Myocyte (in vitro differentiated cells): ENCODE measurements at places on chromosomes 2 and 18. TPM values are rescaled to one million over a fixed set of nuclear protein-coding genes. Genes with fewer than 3 reads are reported as not detected.
A peak's percentile ranks its signal among the peaks of the same experiment; 100 is the strongest.

DNA sequence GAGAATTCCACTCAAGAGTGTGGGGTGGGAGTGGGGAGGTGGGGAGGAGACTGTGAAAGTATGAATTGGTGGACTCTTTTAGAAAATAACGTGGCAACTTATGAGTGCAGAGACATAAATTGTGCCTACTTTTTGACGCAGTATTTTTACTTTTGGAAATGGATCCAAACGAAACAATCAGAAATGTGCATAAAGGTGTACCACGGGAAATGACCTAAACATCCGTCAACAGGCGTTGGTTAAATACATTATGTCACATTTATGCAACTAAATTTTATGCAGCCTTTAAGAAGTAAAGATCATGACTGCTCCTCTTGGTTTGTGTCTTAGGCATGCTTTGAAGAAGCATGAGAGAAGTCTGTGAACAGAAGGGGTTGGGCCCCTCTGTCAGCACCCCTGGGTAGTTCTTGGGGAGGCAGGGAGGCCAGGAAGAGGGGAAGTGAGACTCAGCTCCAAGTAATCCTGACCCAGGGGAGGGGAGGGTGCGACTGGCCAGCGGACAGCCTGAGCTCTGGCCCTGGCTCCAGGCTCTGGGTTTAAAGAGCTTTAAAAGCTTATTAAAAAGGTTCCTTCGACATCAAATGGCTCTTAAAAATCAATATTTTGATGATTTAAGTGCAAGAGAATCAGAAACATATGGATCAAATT lies 126.4 kb upstream of the HAAO start:
- no peak for DNase-seq

DNA sequence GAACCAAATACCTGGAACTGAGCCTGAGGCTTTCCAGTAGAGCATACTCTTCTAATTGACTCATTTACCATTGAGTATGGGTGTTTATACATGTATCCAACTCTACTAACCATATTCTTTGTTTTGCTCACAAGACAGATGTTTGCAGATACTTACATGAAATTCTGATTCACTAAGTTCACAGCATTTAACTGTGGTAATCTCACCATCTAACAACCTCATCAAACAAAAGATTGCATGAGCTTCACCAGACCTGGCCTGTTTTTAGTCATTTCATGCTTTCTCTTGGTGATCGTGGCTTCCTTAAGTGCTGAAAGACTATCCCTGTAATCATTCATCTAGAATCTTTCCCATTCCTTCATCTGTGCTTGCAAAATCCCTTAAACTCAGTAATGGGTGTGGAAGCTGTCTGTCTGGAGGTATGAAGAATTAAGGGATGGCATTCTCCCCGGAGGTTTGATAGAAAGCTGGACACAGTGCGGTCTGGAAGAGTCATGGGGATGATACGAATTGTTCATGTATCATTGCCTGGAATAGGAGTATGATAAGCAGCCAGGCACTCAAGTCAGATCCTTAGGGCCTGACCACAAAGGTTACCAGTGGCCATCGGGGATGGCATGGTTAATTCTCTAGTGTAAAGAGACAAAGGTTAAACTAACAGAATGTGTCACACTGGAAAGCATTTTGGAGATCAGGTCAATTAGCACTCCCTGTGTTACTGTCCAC lies 42.0 kb upstream of the IL1R1 start:
- peak; percentile 76 for DNase-seq

DNA sequence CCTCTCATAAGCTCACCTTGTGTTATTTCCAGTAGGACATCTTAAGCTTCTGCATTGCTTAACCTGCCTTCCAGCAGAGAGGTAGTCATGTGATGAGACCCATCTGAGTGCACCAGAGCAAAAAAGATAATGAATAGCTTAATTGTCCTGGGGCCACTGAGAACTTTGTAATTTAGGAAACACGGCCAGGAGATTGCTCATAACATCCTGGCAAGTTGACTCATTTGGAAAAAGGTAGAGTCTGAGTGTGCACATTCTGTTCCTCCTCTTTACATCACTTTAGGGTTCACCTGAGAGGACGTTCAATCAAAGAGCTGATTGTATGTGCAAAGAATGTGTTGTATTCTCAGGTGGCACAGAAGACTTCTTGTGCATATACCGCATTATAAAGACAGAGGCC lies 830.2 kb upstream of the SOX11 start:
- DNase-seq: no peak

- peak; percentile 49 for DNase-seq
These were observed 133.3 kb downstream of the DNAH6 start for GRCh38 chr2:84649487-84650142.

- DNase-seq: no peak
These were observed 74.6 kb upstream of the LRATD1 start for GRCh38 chr2:14557916-14558315.

- DNase-seq: no peak
These were observed 101.2 kb downstream of the DLGAP1 start for GRCh38 chr18:4353853-4354418.

GRCh38 chr2:196804381-196804780 lies 4.8 kb downstream of the C2orf66 start:
- DNase-seq: no peak

ZBTB7C gene
- total RNA-seq: 16.4 and 26.6 TPM in 2 replicates

DNA sequence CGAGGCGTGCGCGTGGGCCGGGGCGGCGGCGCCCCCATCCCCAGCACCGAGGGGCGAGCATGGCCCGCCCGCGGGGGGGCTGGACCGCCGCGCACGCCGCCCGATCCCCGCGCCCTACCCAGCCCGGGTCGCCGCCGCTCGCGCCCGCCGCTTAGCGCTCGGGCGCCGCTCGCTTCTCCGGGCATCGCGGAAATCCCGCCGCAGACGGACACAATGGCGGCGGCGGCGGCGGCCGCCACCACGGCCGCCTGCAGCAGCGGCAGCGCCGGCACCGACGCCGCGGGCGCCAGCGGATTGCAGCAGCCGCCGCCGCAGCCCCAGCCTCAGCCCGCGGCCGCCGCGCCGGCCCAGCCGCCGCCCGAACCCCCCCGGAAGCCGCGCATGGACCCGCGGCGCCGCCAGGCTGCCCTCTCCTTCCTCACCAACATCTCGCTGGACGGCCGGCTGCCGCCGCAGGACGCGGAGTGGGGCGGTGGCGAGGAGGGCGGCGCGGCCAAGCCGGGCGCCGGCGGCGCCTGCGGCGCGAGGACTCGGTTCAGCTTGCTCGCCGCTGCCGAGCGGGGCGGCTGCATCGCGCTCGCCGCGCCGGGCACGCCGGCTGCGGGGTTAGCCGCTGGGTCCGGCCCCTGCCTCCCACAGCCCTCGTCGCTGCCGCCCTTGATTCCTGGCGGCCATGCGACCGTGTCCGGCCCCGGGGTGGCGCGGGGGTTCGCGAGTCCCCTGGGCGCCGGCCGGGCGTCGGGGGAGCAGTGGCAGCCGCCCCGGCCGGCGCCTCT lies 453 bp downstream of the CABLES1 start:
- DNase-seq: peak; percentile 44

SNRNP200 gene
- 37.6 and 38.0 TPM in 2 replicates for total RNA-seq

- no peak for DNase-seq
These were observed 91.0 kb downstream of the EPB41L5 start for GRCh38 chr2:120103723-120104467.

CHCHD5 gene
- total RNA-seq: 20.9 and 21.6 TPM in 2 replicates

GRCh38 chr2:26458365-26459042 lies 19.4 kb downstream of the OTOF start:
- DNase-seq: no peak

GRCh38 chr2:239255218-239255617 lies 145.6 kb downstream of the HDAC4 start:
- no peak for DNase-seq

GRCh38 chr2:238039985-238040384 lies 20.8 kb upstream of the SCLY start:
- no peak for DNase-seq

- DNase-seq: no peak
These were observed 131.5 kb downstream of the PPP1R1C start for GRCh38 chr2:182117196-182117595.

DNA sequence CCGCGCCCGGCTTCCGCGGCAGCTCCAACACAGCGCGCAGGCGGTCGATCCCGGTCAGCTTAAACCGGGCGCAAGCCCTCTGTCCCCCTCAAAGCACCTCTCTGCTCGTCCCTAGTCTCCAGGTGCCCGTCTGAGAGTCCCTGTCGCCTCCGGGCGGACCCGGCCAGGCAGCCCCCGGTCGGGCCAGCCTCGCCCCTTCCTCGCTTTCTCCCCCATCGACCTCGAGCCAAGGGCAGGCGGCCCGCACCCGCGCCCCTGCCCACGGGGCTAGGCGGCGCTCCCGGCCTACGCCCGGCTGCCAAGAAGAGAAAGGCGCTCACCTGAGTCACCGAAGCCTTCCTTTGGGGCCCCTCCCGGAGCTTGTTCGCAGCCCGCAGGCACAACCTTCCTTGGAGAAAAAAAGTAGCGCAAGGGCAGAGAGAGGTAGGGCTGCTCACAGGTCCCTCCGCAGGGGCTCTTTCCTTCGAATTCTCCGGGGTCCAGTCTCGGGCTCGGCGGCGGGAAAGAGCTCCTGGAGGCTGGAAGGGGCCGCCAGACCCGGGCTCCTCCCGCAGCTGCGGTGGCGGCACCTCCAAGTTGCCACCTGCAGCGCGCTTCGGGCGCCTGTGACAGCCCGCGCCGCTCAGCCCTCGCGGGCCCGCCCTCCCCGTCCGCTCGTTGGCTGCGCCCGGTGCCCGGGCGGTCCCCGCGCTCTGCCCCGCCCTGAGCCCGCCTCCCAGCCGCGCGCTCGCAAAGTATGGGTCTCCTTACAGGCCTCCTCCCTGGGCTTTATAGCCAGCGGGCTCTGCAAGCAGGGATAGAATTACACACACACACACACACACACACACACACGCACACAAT lies 86.5 kb upstream of the EPB41L3 start:
- DNase-seq: no peak

DNA sequence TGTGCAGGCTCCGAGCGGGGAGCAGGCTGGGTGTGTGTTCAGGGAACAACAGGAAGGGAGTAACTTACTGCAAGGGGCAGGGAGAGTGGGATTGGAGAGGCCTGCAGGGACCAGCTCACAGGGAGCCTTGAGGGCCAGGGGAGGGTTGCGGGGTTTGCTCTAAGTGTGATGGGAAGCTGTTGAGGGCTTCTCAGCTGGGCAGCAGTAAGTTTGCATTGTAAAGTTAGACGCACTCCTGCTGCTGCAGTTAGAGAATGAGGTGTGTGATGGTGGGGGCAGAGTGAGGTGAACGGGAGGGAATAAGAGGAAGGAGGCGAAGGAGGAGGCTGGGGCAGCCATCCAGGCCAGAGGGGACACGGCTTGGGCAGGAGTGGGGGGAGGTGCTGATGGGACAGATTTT lies 53.4 kb downstream of the BOLA3 start:
- DNase-seq: no peak

DNA sequence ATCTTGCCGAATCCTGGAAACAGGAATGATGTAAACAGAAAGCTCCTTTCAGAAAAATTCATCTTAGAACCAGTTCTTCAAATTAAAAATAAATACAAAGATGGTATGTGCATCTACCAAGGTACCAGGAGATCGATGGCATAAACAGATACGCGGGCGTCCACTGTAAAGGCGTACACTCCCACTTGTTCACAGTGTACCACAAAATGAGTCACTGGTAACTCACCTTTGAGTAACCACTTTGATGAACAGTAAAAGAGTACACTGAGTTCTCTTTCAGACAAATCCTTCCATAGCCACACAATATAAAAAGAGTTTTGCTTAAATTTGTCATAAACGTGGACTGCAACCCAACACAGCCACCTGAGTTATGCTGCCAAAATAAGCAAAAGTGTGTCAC lies 128.3 kb downstream of the DNER start:
- DNase-seq: no peak

C1QL2 gene
- 0.27 and 0.68 TPM in 2 replicates for total RNA-seq

- peak; percentile 89 for DNase-seq
These were observed 252.5 kb downstream of the ETAA1 start for GRCh38 chr2:67649331-67650261.

GRCh38 chr2:151975460-151976414 lies 123.1 kb downstream of the CACNB4 start:
- DNase-seq: no peak

- DNase-seq: no peak
These were observed 103.2 kb upstream of the OTX1 start for GRCh38 chr2:62947403-62947802.

GRCh38 chr2:233350708-233351107 lies 3.6 kb upstream of the DGKD start:
- DNase-seq: peak; percentile 74

RGPD3 gene
- 0.16 and 0.64 TPM in 2 replicates for total RNA-seq

LIMS3 gene
- total RNA-seq: 11.9 and 17.0 TPM in 2 replicates

SULT1C4 gene
- not detected in 2 replicates for total RNA-seq

DNA sequence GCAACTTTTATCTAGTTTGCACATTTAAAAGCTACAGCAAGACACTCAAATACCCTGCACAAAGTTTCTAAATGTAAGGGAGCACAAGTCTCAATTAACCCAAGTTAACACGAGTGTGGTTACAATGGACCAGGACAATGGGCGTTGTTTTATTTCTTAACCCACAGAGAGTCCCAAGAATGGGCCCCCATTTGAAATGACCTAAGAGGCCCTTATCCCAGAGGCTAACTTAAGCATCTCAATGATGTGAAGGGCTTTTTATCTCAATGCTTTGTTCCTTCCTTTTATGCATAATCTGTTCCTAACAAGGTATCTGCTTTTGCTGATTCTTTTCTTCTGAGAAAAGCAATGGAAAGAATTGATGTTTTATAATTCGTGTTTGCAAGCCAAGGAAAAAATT lies 151.5 kb upstream of the SALL3 start:
- no peak for DNase-seq

CCDC74A gene
- total RNA-seq: 7.8 and 8.5 TPM in 2 replicates

SPP2 gene
- not detected in 2 replicates for total RNA-seq

GRCh38 chr2:8489751-8490150 lies 192.1 kb upstream of the ID2 start:
- no peak for DNase-seq

- DNase-seq: no peak
These were observed 34.3 kb upstream of the CNGA3 start for GRCh38 chr2:98311771-98312545.
